ENCODE measurements at places on chromosomes 12 and 14.
A peak's percentile ranks its signal among the peaks of the same experiment; 100 is the strongest.

GRCh38 chr12:124543052-124543589, 24.3 kb downstream of the NCOR2 start:
- ATAC-seq = no peak

DNA sequence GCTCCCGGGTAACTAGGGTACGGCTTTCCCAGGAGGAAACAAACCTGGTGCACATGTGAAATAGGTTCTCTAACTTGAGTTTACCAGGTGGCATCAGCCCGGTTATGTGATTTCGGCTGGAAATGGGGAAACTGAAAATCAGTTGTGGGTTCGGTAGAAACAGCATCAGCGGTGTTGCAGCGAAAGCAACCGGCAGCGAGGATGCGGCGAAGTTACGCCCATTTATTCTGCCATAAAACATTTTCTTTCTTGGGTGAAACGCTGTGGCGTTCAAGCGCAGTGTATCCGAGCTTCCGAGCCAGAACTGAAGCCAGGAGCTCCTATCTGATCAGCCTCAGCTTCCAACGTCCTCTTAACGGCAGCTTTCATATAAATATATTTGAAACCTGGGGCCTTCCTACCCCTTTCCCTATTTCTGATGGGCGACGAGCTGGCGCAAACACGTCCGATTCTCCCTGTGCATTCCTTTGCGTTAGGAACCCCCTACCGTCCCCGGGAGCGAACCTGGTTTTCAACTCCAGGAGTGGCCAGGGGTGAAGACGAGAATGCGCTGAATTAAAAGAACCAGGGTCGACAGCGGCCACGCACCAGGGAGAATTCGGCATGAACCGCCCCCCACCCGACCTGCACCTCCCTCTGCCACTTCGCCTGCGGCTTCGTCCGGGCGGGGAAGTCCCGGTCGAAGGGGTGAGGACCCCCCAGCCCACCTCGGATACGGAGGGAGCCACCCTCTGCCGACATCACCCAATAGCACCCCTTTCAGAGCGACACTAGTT, 1.6 kb downstream of the DPF3 start:
- ATAC-seq = no peak

- ATAC-seq = no peak
Observed at GRCh38 chr12:53866727-53867126, 71.9 kb upstream of the HOXC13 start.

DNA sequence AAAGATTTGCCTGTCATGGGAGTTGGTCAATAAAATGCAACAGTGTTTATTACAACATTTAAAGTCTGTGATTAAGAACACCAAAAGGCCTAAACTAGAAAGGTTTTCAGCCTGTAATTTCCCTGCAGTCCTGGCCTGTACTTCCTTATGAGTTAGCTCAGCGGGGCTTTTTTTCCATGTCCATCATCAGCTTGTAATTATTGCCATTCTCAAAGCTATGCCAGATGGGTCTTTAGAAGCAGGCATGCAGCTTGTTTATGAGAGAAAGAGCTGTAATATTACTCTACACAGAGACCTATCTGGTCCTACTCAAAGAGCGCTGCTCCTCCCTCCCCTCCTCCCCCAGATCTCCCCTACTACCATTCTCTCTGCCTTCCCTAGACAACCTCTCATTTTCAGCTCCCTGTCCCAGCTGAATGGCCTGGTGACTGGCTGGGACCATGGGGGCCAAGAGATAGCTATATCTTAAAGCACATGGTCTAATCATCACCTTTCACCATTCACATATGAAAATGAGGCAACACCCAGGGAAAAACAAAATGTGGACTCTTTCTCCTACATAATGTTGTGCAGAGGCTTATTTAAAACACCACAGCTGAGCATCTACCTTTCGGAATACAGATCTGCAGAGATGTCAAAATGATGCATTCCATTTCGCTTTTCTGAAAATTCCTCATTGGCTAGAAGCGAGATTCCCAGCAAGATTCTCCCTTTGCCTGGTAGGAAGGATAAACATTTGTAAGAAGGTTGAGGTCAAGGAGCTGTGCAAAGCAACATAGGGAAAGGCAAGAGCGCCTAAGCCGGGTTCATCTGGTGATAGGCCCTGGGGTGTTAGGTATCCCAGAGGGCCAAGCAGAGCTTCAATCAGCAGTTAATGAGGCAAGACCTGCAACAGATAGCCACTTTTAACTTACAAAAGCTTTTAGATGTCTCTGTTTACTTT, 209.7 kb upstream of the CDKN3 start:
- ATAC-seq = no peak

DNA sequence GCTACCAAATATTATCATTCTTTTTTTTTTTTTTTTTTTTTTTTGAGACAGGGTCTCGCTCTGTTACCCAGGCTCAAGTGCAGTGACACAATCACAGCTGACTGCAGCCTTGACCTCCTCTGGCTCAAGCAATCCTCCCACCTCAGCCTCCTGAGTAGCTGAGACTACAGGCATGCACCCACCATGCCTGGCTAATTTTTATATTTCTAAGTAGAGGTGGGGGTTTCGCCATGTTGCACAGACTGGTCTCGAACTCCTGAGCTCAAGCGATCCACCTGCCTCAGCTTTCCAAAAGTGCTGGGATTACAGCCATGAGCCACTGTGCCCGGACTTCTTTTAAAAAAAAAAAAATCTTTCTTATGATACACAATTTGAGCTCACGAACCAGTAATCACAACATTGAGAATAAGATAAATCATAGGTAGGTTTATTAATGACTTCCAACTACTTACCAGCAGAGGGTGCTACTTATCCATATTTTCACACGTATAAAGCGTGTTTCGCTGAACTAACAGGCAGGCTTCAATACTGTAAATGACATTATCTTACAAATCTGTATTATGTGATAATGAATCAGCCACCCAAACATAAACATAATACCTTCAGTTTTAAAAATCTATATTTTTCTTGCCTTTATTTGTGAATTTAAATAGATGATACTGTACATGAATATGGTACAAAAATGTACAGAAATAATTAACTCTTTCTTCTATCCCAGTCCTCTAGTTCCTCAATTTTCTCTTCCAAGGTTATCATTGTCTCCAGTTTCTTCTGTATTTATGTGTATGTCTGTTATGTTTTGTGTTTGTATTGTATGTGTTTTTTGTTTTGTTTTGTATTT, 42.5 kb upstream of the BCAT1 start:
- peak; percentile 82 for ATAC-seq

GRCh38 chr12:90327793-90328743, 619.4 kb upstream of the ATP2B1 start:
- ATAC-seq = no peak

GRCh38 chr12:124756166-124756565, 107.5 kb downstream of the SCARB1 start:
- ATAC-seq = no peak

DNA sequence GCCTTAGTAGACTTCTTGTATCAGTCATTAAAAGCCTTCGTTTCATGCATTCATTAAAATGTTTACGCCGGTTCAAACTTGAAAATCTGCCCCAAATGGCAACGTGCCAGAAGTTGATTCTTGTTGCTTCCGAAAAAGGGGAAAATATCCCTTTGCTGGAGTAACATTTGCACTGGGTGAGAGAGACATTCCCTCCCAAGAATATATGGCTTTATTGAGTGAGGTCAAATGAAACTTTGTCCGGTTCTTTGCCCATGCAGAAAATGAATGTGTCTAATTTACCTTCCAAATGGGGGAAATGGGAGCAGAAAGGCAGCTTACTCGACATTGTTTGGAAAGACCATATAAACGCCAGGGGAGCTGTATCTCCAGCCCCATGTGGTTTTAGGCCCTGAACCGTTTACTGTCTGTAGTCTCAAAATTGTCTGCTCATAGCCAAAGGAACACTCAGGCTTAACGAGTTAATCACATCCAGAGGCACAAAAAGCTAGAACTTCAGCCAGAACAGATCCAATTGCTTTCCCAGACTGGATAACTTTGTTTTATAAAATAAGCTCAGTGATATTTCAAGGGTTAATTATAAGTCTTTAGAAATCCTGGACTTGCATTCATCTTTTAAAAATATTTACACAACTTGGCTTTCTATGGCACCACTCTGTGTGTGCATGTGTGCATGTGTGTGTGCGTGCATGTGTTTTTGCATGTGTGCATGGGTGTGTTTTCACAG, 2.9 kb upstream of the EMP1 start:
- no peak for ATAC-seq

GRCh38 chr14:24381363-24382063, 13.5 kb downstream of the NFATC4 start:
- ATAC-seq = no peak

GRCh38 chr12:105995961-105996431, 142.8 kb downstream of the NUAK1 start:
- no peak for ATAC-seq

GRCh38 chr12:56947633-56948456, 9.6 kb downstream of the RDH16 start:
- peak; percentile 25 for ATAC-seq

- ATAC-seq = no peak
Observed at GRCh38 chr12:54945082-54945481, 39.5 kb downstream of the TESPA1 start.

DNA sequence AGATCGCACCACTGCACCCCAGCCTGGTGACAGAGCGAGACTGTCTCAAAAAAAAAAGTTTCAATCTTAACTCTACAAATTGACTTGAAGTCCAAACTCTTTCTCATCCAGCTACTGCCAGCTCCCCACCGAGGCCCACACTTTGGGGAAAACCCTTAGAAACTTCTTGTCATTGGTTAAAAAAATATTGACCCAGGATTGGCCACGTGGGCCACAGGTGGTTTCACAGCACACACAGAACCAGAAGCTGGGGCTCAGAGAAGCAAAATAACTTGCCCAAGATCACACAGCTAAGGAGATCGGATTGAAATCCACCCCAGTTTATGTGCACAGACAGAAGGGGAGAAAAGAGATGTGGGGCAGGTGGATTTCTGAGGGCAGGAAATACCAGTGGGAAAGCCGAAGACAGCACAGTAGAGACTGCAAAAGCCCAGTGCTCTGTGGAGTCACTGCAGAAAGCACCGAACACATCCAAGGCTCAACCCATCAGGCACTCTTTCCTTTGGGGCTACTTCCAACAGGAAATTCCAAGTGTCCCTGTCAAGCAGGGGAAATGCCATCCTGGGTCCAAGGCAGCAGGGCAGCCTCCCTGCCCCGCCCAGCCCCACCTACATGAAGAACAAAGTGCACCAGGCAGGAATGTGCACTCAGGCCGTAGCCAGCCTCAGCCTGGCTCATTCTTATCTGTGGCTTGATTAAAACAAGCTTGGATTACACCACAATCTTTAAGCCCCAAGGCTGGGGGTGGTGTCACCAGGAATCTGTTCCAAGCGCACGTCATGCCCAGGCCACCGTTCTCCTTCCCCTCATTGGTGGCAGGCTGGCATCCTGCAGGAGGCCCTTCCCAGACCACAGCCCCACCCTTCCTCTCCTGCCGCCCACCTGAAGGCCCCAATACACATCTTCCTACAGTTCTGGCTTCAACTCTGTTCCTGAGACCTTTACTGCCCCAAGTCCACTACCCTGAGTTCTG, 72.5 kb downstream of the ITPK1 start:
- ATAC-seq = peak; percentile 82

DNA sequence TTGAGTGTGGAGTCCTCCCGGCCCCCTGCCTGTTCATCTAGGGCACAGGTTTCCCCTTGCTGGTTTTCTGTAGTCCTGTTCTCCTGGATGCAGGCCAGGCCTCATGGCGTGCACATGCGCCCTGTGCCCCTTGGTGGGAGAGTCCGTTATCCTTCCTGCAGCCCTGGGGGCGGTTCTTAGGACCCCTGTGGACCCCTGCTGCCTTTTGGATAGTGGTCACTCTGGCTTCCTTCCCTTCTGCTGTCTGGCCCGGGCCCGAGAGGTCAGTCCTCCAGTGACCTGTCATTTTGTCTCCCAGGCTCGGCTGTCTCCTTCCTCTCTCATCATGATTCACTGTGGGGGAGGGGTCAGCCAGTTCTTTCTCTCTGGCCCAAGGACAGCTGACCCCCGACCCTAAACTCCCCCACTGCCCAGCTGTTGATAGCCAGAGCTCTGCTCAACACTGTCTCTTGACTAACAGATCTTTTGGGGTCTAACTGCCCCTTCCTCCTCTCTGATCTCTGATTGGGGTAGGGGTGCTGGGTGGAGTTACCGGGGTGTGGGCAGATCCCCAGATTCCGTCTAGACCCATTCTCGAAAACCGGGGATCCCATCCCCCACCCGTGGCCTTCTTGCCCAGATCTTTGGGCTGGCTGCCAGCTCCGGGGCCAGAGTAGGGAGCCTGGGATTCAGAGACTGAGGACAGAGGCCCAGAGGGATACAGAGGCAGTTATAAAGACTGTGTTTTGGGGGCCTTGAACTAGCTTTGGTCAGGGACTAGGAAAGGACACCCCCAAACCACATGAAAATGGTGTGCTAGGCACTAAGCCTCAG, 7.0 kb downstream of the CCND2 start:
- ATAC-seq = no peak

DNA sequence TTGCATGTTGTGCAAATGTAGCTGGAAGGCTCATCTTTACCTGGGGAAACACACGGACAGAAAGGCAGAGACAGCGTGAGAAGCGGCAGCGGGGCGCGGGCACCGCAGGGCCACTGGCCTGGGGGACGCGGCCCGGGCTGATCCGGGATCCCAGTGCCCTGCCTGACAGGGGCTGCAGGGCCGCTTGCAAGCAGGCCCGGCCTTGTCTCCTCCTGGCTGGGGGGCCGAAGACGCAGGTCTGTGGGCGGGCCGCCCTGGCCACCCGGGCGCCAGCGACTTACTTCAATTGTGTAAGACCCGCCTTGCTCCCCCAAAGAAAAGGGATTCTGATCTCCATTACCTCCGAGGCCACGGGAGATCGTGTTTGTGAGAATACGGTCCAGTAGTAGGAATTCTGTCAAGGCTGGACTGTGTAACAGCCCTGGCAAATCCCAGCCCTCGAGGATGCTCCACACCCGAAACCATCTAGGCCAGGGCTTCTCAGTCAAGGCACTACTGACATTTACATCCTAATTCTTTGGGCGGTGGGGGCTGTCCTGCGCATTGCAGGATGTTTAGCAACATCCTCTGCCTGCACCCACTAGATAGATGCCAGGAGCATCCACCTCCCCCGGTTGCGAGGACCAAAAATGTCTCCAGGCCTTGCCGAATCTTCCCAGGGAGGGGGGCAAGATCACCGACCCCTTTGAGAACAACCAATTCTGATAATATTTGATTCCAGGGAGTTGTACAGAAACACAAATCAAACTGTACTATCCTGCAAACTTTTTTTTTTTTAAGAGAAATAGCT, 95.6 kb downstream of the BCL11B start:
- ATAC-seq = no peak

DNA sequence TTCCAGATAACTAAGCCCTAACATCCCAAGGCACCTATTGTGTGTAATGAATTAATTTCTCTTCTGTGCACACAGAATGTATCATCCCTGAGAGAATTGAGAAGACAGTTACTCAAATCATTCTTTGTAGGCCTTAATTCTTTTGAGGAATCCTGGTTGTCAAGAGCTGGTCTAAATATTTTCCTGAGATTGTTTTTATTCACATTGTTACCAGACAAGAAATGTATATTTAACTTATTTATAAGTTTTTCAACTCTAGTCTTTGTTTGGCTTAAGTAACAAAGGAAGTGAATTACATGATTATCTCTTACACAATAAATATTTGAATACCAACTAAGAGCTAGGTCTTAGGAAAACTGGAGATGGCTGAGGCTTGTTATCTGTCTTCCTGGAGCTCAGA, 169.4 kb downstream of the DACT1 start:
- no peak for ATAC-seq

Data from esophagus mucosa (tissue), 1 donor.